ENCODE measurements at places on chromosomes 5 and 9. TPM values are rescaled to one million over a fixed set of nuclear protein-coding genes. Genes with fewer than 3 reads are reported as not detected.

OBP2B gene
- not detected for total RNA-seq

SCGB3A2 gene
- total RNA-seq: not detected

SLC6A18 gene
- not detected for total RNA-seq

LECT2 gene
- total RNA-seq: not detected

PCDHA3 gene
- not detected for total RNA-seq

SLC27A6 gene
- total RNA-seq: not detected

CDC20B gene
- not detected for total RNA-seq

SPINK13 gene
- total RNA-seq: not detected

PDCD1LG2 gene
- not detected for total RNA-seq

SAXO1 gene
- total RNA-seq: not detected

IL33 gene
- total RNA-seq: 0.03 TPM

TERT gene
- total RNA-seq: 0.23 TPM

TMC1 gene
- 0.53 TPM for total RNA-seq

ZBTB26 gene
- 2.6 TPM for total RNA-seq

ACOT12 gene
- not detected for total RNA-seq

GNA14 gene
- total RNA-seq: 3.4 TPM

MAMDC4 gene
- 14.9 TPM for total RNA-seq

SPATA6L gene
- 6.3 TPM for total RNA-seq

HTR1A gene
- total RNA-seq: not detected

LURAP1L gene
- total RNA-seq: 26.8 TPM

PCAT7 gene
- total RNA-seq: 1.3 TPM

FRMD3 gene
- 0.03 TPM for total RNA-seq

AQP7 gene
- total RNA-seq: 0.21 TPM

PGM5 gene
- 0.08 TPM for total RNA-seq

NTNG2 gene
- total RNA-seq: not detected
